Activated CD4-positive, alpha-beta T cell treated with anti-CD3 and anti-CD28 coated beads, Interleukin-10, Interleukin-2, amounts not matched to agents 100 ng/mL and 50 ng/mL, durations not matched to agents 16 hours and 8 hours (primary cell): ENCODE measurements at places on chromosomes 5 and 9.

GRCh38 chr5:137075163-137075970 is 423.8 kb downstream of the SPOCK1 start:
- peak; percentile 32 for DNase-seq

DNA sequence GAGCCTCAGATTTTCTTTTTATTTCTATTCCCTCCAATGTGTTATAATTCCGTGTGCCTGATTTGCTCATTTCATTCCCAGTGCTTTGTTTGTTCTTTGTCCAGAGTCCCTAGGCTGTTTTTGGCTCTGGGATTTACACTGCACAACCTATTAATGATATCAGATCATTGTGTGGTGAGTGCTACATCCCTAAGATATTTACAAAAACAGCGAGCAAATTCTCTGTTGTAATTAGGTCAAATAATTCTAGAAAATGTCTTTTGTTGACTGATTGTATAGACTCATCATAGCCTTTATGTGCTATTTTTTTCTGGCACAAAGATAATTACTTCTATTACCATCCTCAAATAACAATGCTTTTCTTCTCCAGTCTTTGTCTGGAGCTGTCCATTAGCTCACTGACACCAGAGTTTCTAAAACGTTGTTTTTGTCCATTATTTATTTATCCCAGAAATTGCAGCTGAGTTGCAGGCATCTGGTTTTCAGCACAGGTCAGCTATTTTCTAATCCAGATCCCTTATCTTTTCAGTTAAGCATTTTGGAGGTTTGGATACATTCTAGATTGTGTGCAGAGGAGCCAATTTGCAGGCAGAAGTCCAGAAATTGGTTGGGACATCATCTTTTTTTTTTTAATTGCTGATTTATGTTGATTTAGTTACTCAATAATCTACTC is 379.9 kb upstream of the DMAC1 start:
- no peak for DNase-seq

GRCh38 chr5:33997331-33997983 is 10.4 kb downstream of the AMACR start:
- DNase-seq, result peak; percentile 65

DNA sequence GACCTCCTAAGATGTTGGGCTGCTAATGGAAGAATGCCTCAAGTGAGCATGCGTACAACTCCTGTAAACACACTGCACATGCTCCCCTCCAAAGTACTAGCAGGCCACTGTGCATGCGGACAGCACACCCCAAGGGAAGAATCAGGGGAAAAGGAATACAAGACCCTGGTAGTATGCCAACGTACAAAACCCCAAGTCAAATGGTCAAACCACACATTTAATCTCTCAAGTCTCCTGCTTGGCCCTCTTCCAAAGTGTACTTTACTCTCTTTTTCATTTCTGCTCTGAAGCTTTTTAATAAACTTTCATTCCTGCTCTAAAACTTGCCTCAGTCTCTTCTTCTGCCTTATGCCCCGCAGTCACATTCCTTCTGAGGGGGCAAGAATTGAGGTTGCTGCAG is 466.4 kb downstream of the DMRTA1 start:
- no peak for DNase-seq

GRCh38 chr9:120913647-120914264 is 12.8 kb downstream of the TRAF1 start:
- DNase-seq, result no peak

DNA sequence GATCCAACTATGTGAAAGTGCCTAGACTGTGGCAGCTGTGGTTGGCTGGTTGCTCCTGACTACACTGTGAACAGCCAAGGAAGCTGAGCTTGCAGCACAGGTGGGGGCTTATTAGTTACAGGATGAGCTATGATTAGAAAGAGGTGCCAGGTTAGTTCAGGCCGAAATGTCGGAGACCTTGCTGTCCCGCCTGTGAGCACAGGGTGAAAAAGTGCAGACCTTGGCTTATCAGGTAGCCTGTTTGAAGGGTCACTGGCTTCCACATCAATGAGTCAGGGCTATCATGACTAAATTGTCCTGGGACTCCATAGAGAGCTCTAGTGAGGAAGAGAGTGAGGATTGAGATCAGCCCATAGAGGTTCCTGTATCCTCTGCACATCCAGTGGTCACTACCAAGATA is 114.3 kb upstream of the PLPPR1 start:
- DNase-seq, result no peak

DNA sequence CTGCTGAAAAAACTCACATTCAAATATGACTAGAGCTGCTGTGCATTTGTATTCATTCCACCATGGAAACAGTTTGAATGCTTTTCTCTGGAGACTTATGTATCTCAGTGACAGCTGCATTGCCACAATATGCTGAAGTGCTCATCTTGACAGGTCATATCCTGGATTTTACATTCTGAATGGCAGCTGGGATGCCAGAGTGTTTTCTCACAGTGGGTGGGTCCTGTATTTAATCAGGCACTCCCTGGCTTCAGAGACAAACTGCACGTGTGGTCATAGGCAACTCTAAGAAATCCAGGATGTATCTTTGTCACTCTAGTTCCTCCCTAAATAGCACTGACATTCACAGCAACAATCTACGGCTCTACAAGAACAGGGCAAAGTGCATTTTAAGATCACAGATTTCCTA is 75.6 kb downstream of the ST8SIA4 start:
- DNase-seq, result peak; percentile 26

DNA sequence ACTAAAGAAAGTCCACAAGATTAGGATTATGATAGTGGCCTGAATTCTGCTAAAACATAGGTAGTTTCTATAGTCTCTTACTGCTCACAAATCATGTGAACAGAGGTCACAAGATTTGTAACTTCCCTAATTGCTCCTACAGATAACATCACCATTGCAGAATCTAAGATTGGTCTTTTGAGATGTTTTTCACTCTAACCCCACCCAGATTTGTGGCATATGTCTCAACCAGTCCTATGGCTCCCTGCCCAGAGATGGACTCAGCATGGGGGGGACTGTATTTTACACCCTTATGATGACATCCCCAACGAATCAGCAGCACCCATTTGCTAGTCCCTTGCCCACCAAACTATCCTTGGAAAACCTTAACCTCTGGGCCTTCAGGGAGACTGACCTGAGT is 1046.2 kb downstream of the CDH12 start:
- DNase-seq, result no peak

DNA sequence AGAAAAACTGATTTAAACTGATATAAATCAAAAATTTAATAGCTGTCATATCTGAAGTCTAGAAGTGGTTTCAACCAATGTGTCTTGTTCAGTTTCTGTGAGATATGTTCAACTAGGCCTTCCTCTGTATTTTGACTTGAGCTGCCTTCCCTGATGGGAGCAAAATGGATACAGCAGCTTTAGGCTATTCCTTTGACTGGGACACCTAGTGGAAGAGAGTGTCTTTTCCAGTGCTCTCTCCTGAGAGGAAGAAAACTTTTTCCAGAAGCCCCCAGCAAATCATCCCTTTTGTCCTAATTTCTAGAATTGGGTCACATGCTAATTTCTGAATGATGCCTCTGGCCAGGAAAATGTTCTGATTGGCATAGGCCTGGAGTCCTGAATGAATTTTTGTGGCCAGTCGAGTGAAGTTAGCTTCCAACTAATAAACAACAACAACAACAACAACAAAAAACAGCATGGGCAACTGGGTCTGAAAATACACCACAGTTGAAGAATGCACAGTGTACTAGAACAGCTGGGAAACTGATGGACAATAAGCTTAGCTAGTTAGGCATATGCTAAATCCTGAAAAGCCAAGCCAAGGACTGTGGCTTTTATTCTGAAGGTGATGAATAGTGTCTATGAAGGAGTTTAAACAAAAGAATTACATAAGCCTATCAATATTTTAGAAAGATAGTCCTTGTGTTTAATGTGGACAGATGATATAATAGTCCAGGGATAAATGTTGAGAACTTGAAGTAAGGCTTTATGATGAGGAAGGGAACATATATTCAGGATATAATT is 125.7 kb downstream of the FBN2 start:
- no peak for DNase-seq

- DNase-seq, result no peak
Observed at GRCh38 chr5:78009937-78010527, 233.9 kb upstream of the TBCA start.

DNA sequence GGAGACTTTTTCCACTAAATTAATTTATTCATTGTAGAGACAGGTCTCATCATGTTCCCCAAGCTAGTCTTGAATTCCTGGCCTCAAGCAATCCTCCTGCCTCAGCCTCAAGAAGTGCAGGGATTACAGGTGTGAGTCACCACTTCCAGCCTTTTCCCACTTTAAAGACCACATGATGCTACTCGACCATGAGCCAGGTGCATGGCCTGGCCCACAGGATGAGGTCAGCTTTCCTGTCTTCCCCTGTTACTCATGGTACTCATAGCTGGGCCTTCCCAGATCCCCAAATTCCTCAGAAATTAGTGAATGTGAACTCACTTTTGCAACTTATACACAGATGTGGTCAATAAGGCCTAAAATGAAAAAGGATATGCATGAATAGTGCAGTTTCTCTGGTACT is 395.9 kb downstream of the SEMA5A start:
- no peak for DNase-seq

GRCh38 chr5:92429646-92430045 is 1046.5 kb upstream of the ARRDC3 start:
- no peak for DNase-seq

DNA sequence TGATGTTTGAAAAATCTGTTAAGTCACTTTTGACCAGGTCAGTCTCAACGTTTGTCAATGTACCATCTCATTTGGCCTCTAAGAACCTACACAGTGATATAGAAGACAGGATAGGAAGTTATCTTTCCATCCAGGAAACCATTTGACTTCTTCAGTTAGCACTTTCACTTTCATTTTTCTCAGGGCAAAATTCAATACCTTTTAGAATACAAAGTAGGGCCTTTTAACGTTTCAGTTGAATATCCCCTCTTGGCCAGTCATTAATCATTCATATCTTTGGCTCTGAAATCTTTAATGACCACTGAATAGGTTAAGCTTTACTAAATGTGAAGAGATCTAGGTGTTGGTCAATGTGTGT is 101.1 kb upstream of the GNAQ start:
- DNase-seq, result peak; percentile 30

- DNase-seq, result no peak
Observed at GRCh38 chr9:33148367-33149014, 18.6 kb downstream of the B4GALT1 start.

GRCh38 chr9:34600908-34601307 is 11.0 kb downstream of the RPP25L start:
- no peak for DNase-seq

DNA sequence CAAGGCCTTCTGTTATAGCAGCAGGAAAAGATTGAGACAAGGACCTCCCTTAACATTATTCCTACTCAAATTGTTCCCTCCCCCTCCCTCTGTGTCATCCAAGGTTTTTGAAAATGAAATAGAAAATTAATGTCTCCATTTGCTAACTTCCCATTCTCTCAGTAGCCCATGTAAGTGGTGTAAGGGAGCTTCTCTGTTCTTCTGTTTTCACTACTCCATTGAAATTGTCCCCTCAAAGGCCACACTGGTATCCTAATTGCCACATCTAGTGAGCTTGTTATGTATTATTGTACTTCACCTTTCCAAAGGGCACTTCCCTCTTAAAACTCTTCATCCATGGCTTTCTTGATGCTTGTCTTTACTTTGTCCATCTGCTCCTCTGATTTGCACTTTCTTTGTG is 131.2 kb upstream of the PIK3R1 start:
- no peak for DNase-seq

- no peak for DNase-seq
Observed at GRCh38 chr5:9408964-9409363, 136.9 kb downstream of the SEMA5A start.
